Stimulated activated CD8-positive, alpha-beta memory T cell treated with anti-CD3 and anti-CD28 coated beads, Interleukin-7, amount 100 ng/mL, for 1 hour (primary cell): ENCODE measurements at places on chromosomes 6 and 20.

DNA sequence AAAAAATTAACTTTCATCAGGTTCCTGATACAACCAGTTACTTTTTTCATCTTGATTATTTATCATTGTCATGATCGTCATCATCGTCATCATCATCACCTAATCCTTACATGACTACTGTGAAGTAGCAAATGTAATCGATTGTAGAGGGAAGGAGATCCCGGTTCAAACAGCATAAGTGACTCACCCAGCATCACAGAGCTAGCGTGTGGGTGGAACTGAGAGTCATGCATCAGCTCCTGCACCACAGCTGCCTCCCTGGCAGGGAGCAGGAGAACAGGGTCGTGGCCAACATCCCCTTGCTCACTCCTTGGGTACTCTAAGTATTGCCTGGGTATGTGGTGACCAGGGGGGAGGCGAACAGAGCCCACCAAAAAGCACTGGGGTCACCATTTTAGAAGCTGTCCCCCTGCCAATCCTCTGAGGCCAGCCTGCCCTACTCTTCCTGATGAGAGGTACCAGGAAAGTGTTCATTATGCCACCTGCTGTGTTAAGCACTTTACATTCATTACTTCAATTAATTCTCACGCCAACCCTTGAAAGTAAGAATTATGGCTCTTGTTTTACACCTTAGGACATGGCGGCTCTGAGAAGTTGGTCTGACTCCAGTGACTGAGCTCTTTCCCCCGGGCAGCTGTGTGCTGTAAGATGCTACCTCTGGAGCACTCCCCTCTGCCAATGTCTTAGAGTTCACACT lies 425.2 kb downstream of the CD83 start:
- DNase-seq: no peak

DNA sequence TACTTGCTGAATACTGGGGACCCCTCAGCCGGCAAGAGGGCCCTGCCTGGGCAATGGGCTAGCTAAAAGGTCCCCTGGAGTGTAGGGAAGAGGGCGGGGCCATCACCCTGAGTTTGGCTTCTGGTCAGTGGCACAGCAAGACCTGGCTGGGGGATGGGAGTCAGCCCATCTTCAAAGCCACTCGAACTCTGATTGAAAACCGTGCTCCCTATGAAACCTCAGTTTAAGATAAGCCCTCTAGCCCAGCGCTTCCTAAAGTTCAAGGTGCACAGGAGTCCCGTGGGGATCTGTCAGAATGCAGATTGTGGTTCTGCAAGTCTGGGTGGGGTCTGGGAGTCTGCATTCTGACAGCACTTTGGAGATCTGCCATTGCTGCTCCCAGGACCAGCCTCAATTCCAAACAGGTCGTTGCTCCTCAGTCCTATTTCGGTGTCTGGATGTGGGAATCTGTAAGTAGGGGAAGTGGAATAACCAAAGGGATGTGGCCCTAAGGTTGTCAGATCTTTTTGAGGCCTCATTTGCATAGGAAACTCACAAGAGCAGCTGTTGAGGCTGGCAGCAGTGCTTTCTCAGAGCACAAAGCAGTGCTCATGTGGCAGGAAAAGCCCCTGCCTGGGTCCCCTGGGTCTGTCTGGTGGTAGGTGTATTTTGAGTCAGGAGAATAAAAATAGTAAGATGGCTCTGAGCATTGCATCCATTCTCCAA lies 85.3 kb upstream of the SCP2D1 start:
- no peak for DNase-seq

- DNase-seq: no peak
These were observed 246.7 kb upstream of the AFDN start for GRCh38 chr6:167579806-167580618.

DNA sequence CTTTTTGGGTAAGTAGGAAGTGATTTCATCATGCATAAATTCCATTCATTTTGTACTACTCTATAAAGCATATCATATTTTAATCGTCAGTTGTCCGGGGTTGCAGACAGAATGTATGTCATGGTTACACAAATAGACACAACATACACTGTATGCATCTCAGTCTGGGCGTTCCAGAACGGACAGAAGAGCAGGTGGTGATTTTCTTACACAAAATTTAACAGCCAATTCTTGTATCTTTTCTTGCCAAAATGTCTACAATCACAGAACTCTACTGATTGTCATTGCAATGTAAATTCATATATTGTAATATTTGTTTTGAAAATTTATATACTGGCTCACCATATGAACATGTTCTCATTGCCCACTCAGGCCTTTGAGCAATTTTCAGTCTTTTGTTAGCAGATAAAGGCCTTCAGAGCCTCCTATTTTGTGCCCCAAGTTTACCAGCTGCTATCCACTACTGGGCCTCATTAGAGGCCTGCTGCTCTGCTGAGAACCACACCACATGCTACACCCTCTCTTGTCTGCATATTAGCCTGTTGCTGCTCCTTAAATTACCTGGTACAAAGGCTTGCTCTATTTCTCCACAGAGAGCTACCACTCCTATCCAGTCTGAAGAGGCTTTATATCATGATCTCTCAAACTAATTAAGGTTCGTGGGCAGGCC lies 61.5 kb downstream of the PRDM13 start:
- DNase-seq: no peak

DNA sequence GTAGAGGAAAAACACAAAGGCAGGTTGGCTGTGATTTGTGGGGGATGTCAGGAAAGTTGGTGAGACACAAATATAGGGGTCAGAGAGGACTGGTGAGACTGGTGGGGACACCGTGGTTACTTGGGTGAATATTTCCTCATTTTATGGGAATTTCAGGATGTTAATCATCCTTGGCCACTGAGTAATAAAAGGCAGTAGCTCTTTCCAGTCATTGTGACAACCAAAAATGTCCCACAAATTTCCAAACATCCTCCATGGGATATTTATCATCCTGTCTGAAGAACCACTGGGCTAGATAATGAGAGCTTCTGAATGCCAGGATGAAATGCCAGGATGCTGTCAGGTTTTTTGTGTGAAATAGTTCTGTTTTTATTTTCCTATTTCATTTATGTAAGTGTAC lies 374.1 kb downstream of the CD109 start:
- no peak for DNase-seq

GRCh38 chr6:93474733-93475179 lies 55.4 kb upstream of the EPHA7 start:
- DNase-seq: no peak

GRCh38 chr6:150470131-150470530 lies 101.3 kb downstream of the IYD start:
- no peak for DNase-seq

DNA sequence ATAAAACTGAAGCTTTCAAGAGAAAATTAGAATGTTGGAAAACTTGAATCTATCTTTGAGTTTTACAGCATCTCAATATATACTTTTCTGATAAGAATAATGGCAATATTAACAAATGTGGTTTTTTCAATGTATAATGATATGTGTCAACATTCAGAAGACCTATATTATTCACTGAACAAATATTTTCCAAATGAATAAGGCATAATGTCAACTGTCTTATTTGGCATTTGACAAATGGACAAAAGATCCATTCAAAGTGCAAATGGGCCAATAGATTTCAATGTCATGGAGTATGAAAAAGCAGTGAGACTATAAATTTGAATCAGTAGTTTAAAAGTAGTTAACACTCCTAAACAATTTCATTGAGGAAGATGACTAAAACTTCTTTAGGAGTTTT lies 20.9 kb downstream of the LMBRD1 start:
- DNase-seq: no peak

GRCh38 chr20:57987659-57988058 lies 240.8 kb downstream of the ANKRD60 start:
- no peak for DNase-seq

DNA sequence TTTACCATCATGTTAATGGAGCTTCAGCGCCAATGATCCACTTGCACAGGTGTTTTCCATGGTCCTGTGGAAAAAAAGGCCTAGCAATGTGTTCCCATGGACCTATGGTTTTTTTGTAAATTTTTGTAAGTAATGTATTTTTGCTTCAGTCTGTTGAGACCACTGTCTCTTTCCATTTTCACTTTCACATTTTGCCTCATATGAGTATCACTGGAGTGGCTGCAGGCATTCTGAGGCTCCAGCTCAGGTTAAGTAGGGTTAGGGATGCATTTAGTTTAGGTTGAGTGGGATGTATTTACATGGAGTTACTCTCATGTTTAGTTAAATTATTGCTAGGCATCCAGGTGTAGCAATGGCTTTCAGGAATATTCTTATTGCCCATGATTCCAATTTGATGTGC lies 19.2 kb upstream of the LMBRD1 start:
- DNase-seq: no peak

- DNase-seq: no peak
These were observed 704.2 kb upstream of the CITED2 start for GRCh38 chr6:140078561-140079125.

DNA sequence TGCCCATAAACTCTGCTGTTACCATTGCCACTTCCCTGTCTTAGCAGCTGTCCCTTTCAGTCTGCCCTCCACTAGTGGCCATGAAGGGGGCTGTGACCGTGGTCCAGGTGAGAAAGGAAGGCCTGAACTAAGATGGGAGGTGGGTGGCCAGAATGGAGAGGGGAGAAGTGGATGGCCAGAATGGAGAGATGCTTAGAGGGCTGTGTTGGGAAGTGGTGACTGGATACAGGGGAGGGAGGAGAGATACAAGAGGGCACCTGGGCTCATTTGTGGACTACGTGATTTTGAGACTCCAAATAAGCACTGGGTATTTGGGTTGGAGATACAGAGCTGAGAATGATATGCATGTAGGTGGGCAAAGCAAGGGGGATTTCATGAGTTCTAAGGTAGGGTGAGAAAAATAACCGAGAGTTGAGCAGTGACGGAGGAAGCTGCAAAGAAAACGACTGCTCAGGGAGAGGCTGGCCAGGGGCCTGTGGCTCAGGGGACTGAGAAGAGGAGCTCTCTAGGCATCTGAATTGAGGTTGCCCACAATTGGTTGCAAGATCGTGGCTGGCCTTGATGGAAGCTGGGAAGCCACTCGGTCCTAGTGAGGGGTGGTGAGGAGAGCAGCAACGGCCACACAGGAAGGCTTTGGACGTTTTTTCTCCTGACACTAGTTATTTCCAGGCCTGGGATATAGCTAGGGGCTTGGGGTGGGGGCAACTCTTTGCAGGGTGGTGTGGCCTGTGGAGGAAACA lies 36.9 kb downstream of the PANK2 start:
- no peak for DNase-seq

- no peak for DNase-seq
These were observed 24.0 kb downstream of the DNMT3B start for GRCh38 chr20:32786059-32786760.

GRCh38 chr6:139640448-139640847 lies 266.0 kb upstream of the CITED2 start:
- no peak for DNase-seq

DNA sequence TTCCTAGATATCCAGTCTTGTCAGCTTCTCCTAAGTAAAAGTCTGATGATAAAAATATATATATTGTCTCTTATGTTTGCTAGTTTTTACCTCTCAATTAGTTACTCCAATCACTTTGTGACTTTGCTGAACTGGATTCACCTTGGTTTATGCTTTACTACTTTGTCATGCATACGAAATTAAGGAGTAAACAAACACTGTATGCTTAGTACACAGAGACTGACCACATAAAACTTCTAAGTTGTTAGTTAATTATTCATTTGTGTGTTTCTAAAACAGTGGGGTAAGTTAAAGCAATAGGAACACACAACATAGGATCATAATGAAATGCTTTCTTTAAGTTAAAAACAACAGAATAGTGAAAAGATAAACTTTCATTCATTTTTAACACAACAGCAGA lies 877.3 kb upstream of the MAP3K7 start:
- no peak for DNase-seq

- no peak for DNase-seq
These were observed 91.6 kb upstream of the TAB2 start for GRCh38 chr6:149225946-149226345.

- DNase-seq: no peak
These were observed 7.4 kb upstream of the ADTRP start for GRCh38 chr6:11785774-11786579.

- DNase-seq: no peak
These were observed at the start of gene DNAH8 for GRCh38 chr6:38715016-38715689. Gene DNAH8 (plus strand): TSS chr6:38715311. CDS start chr6:38722810, 7,499 bp downstream.

DNA sequence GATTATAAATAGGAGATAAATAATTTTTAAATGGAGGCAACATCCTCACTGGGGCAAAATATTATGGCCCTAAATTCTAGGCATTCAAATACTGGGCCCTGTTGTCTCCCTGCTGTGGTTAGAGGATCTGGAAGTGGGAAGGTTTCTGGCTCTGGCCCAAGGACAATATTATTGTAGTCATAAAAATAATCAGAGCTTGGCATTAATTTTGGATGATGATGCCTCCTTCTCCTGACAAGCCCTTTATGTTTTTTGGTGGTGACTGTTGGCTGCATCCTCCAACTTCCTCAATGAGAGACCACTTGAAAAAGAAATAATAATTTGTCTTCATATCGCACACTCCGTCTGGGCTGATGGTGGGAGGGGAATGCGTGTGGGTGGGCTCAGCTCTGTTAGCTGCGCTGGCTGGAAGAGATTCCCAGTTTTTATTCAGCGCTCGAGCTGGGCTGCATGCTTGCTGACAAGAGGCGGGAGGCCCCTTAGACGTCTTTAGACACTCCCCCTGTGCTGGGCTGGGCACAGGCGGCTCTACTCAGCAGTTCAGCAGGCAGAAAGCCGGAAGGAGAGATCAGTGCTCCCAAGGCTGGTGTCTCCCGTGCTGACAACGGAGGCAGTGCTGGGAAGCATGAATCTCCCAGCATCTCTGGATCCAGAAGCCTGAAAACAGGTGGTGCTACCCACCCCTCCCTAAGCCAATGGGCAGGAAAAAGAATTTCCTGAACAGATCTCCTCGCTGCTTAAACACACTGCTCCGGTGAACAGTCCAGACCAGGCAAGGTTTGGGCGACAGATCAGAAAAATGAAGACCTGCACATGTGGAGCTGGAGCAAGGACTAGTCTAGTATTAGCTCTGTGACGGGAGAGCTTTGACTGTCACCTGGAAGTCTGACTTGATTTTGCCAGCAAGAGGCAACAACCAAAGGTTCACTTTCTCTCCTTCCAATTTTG lies 97.7 kb downstream of the SYCP2 start:
- no peak for DNase-seq

DNA sequence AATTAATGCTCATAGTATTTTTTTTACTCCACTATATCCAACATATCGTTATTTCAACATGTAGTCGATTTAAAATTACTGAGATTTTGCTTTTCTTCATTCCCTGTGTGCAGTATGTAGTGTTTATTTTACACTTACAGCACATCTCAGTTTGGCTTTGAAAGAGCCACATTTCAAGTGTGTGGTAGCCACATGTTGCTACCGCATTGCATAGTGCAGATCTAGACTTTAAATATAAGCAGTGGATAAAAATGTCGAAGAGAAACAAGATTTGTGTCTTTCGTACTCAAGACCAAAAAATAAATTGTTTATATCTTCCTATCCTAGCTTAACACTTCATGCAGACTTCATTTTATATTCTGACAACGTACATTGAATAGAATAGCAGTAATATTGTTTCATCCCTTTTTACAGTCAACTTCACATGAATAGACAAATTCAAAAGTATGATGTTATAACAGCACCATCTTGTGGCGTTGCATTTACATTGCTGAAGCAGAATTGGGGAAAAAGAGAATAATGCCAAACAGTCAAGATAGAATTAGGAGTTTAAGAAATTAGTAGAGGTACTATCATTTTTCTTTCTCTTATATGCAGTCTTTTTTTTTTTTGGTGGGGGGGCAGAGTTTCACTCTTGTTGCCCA lies 29.9 kb downstream of the FBXO5 start:
- no peak for DNase-seq
